Natural killer cell (primary cell): ENCODE measurements at places on chromosomes 11 and 22. TPM values are rescaled to one million over a fixed set of nuclear protein-coding genes. Genes with fewer than 3 reads are reported as not detected.

Gene PLEKHB1
- 4.3 TPM for total RNA-seq

Gene CD82
- 13.0 TPM for total RNA-seq

Gene OR8G1
- not detected for total RNA-seq

Gene PANX3
- total RNA-seq, result not detected

Gene VPREB1
- total RNA-seq, result not detected

Gene TTC36
- not detected for total RNA-seq

Gene CHADL
- total RNA-seq, result 0.36 TPM

Gene CDON
- total RNA-seq, result 0.25 TPM

Gene TMEM45B
- total RNA-seq, result not detected

Gene OR5M10
- total RNA-seq, result not detected

DNA sequence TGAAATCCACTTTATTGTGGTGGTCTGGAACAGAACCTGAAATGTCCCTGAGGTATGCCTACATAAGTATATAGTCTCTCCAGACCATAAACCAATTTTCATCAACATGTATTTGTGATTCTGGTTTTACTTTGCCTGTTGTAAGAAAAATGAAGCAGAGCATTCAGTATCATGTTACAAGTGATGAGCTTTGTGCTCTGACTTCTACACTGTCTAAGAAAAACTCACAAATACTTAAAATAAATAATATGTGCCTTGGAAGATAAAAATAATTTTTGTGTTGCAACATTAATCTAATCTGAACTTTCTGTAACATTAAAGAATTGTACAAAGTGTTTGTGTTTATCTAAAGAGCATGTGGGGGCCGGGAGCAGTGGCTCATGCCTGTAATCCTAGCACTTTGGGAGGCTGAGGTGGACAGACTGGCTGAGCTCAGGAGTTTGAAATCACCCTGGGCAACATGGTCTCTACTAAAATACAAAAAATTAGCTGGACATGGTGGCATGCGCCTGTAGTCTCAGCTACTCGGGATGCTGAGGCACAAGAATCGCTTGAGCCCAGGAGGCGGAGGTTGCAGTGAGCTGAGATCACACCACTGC lies 219.5 kb downstream of the SOX6 start:
- no peak for DNase-seq

GRCh38 chr11:62830904-62831519 lies 839 bp downstream of the STX5 start:
- no peak for DNase-seq

DNA sequence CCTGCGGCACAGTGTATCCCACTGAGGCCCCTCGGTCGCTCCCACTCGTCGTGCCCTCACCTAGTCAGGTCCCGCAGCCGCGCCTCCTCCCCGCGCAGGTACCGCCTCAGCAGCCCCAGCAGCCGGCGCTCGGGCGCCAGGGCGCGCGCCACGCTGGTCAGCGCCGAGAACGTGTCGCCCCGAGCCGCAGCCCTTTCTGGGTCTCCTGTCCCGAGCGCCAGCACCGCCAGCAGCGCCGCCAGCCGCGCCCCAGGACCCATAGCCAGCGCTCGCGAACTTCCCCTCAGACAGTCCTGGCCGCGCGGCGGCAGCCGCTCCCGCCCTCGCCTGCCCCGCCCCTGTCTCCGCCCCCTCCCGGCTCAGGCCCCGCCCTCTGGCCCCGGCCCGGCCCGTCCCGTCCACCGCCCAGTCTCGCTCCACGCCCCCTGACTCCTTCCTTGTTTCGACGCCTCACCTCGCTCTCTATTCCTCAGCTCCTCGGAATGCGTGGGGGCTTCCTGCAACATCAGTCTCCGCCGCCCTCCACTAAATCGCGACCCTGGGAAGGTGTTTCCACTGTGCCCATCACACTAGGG lies at the start of gene P4HA3:
Gene P4HA3 (minus strand): TSS at position 289 of the 575 bp plus-strand sequence. CDS start 29 bp downstream, at position 260.
- DNase-seq, result no peak

GRCh38 chr11:111693224-111693937 lies 72.8 kb downstream of the PPP2R1B start:
- no peak for DNase-seq

- DNase-seq, result no peak
Measured at GRCh38 chr11:61860054-61860903, 31.1 kb downstream of the FADS3 start.

DNA sequence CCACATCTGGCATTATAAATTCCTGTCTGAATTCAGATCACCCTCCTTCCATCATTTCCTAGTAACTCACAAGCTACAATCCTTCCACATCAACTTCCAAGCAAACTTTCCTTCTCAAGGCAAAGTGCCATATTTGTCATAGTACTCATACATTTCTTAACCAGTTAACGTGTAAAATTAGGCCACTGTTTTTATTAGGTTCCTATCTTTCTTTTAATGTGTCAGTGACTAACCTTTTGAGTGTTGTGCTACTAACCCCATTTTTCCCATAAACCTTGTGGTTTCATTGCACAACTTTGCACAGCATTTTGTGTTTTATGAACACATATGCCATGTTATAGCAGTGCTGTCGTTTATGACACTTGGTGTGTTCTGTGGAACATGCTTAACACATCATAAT lies 90.1 kb downstream of the KIF18A start:
- DNase-seq, result no peak

GRCh38 chr11:122248131-122248530 lies 132.1 kb upstream of the BLID start:
- no peak for DNase-seq

GRCh38 chr11:35907648-35908431 lies 36.0 kb upstream of the LDLRAD3 start:
- no peak for DNase-seq

- DNase-seq, result no peak
Measured at GRCh38 chr22:30301995-30302809, 12.9 kb upstream of the CASTOR1 start.

DNA sequence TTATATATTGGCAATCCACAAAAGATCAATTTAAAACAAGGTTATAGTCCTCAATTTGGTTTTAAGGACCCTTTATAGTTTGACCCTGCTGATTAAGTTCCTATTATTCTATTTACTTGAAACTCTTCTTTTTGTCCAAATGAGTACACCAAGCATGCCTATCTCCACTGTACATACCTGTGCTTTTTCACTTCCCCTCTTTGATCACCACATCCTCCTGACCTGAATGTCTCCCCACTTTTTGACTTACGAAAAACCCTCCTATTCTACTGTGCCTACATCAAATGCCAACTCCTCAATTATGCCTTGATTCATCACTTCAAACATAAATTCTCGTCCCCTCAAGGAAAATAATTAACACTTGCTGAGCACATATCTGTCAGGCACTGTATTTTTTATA lies 113.5 kb downstream of the SOX6 start:
- no peak for DNase-seq

DNA sequence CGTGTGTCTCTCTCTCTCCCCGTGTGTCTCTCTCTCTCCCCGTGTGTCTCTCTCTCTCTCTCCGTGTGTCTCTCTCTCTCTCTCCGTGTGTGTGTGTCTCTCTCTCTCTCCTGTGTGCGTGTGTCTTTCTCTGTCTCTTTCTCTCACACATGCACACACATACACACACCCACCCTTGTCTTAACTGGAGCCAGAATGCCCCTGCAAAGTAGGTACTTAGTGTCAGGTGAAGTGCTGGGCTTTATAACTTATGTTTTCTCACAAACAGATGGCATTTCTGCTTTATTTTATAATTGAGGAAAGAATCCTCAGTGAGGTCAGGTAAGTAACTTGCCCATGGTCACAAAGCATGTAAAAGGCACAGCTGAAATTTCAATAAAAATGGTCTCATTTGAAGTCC lies 106.0 kb downstream of the CSNK2A3 start:
- no peak for DNase-seq

GRCh38 chr11:69101115-69101791 lies 52.5 kb downstream of the TPCN2 start:
- peak; percentile 88 for DNase-seq

- DNase-seq, result no peak
Measured at GRCh38 chr22:24410110-24410856, 17.1 kb upstream of the ADORA2A start.

GRCh38 chr11:96211436-96211835 lies 131.6 kb downstream of the MAML2 start:
- no peak for DNase-seq

DNA sequence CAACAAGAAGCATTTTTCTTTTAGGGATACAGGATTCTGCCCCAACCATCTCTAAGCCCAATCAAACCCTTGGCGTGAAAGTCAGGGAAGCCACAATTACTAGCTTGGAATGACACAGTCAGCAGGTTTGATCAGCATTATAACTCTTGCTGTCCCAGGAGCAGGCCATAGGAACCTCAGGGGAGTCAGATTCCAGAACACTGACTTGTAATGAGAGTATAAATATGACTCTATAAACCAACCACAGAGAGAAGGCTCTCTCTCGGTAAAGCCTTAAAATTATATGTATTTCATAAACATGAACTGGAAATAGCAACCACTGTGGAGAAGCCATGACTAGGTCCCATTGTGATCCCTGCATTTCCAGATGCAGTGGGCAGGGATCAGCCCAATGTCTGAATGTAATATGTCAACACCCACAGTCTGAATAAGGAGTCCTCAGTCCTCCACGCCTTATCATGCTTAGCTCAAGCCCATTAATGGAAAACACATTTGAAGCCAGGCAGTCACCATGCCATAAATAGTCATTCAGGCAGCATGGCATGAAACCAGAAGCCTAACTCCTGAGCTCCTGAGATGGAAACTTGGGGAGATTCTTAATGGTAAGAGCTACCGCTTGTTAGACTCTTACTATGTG lies 99.1 kb upstream of the MTNR1B start:
- no peak for DNase-seq

GRCh38 chr11:70124321-70125000 lies 46.3 kb downstream of the ANO1 start:
- DNase-seq, result no peak

DNA sequence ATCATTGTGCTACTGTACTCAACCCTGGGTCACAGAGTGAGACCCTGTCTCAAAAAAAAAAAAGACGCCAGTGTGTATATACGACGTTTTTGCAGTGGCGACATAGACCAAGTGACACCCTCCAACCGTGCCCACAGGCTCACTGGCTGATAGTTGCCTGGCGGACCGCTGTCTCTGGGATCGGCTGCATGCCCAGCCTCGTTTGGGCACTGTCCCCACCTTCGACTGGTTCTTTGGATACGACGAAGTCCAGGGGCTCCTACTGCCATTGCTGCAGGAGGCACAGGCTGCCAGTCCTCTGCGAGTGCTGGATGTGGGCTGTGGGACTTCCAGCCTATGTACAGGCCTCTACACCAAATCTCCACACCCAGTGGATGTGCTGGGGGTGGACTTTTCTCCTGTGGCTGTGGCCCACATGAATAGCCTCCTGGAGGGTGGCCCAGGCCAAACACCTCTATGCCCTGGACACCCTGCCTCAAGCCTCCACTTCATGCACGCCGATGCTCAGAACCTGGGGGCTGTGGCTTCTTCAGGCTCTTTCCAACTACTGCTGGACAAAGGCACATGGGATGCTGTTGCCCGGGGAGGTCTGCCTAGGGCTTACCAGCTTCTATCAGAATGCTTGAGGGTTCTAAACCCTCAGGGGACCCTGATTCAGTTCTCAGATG lies 1.3 kb downstream of the CSKMT start:
- DNase-seq, result no peak

- DNase-seq, result no peak
Measured at GRCh38 chr11:85685125-85685819, 723 bp downstream of the CCDC89 start.

DNA sequence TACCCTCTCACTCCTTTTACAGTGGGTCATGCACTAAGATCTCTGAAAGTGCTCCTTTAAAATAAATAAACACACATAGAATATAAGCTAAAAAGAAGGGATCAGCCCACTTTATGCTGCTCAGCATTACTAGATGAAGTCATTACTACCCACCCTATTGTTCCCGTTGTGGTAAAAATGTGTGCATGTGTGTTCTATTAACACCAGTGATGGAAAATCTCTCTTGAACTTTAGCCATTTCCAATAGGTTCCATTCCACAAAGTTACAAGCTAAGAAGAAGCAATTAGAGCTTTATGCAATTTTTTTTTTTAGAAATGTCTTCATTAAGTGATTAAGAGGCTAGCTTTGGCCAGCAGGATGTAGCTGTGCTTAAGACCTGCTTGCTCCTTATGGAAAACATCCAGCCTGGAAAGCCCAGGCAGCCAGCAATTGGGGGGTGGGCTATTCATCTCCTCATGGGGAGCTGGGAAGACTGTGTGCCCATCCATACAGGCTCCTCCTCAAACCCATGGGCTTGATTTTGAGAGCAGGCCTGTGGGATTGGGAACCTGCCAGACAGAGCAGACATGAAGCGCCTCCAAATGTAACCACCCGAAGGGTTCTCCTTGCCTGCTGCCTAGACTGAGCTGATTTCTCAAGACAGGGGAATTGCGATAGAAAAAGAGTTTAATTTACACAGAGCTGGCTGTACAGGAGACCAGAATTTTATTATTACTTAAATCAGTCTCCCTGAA lies 92.9 kb upstream of the PARVA start:
- DNase-seq, result no peak
